ENCODE measurements at places on chromosomes 1 and 21. TPM values are rescaled to one million over a fixed set of nuclear protein-coding genes. Genes with fewer than 3 reads are reported as not detected.

SPATA1 gene
- polyA plus RNA-seq = 0.69 TPM

CACNA1S gene
- polyA plus RNA-seq = not detected

KRTAP12-4 gene
- not detected for polyA plus RNA-seq

OR2L3 gene
- polyA plus RNA-seq = not detected

ERICH3 gene
- polyA plus RNA-seq = not detected

MAN1C1 gene
- 0.98 TPM for polyA plus RNA-seq

CFHR1 gene
- 0.33 TPM for polyA plus RNA-seq

S100A9 gene
- not detected for polyA plus RNA-seq

HSPG2 gene
- polyA plus RNA-seq = 45.1 TPM

TNFRSF14 gene
- 11.8 TPM for polyA plus RNA-seq

ACTN2 gene
- not detected for polyA plus RNA-seq

LCE3E gene
- not detected for polyA plus RNA-seq

EFHD2 gene
- 18.9 TPM for polyA plus RNA-seq

HHIPL2 gene
- polyA plus RNA-seq = 0.32 TPM

SLC44A3 gene
- polyA plus RNA-seq = 1.1 TPM

SNRNP40 gene
- polyA plus RNA-seq = 42.1 TPM

LENEP gene
- polyA plus RNA-seq = not detected

PPIH gene
- polyA plus RNA-seq = 37.6 TPM

GJA9 gene
- 0.05 TPM for polyA plus RNA-seq

ASAP3 gene
- 22.6 TPM for polyA plus RNA-seq

CELA3B gene
- not detected for polyA plus RNA-seq

HOOK1 gene
- polyA plus RNA-seq = not detected

FAM131C gene
- polyA plus RNA-seq = 0.47 TPM

C1orf226 gene
- 1.0 TPM for polyA plus RNA-seq

JUN gene
- 19.6 TPM for polyA plus RNA-seq

PADI3 gene
- not detected for polyA plus RNA-seq

SYTL1 gene
- 0.23 TPM for polyA plus RNA-seq

RIPK4 gene
- 0.13 TPM for polyA plus RNA-seq

C1QB gene
- polyA plus RNA-seq = not detected

UBE4B gene
- polyA plus RNA-seq = 19.4 TPM

LEMD1 gene
- polyA plus RNA-seq = not detected

KRTAP21-2 gene
- polyA plus RNA-seq = not detected

SERINC2 gene
- 109 TPM for polyA plus RNA-seq

OR10J1 gene
- polyA plus RNA-seq = not detected

LCE3D gene
- not detected for polyA plus RNA-seq

GPR37L1 gene
- polyA plus RNA-seq = not detected

CEP350 gene
- 9.9 TPM for polyA plus RNA-seq

KCNJ15 gene
- 0.18 TPM for polyA plus RNA-seq

ALPL gene
- 0.28 TPM for polyA plus RNA-seq

KLHDC8A gene
- polyA plus RNA-seq = not detected

SLAMF8 gene
- polyA plus RNA-seq = 0.05 TPM

TIE1 gene
- polyA plus RNA-seq = not detected

TXLNA gene
- 38.5 TPM for polyA plus RNA-seq

PIGM gene
- 3.5 TPM for polyA plus RNA-seq

ELAPOR1 gene
- polyA plus RNA-seq = 1.1 TPM

CD1D gene
- 0.06 TPM for polyA plus RNA-seq

AIRE gene
- 0.12 TPM for polyA plus RNA-seq

CD1E gene
- polyA plus RNA-seq = not detected

NES gene
- 15.0 TPM for polyA plus RNA-seq

TUFT1 gene
- polyA plus RNA-seq = 18.1 TPM

Data from BJ (cell line).